ENCODE measurements at places on chromosomes 7 and 10. TPM values are rescaled to one million over a fixed set of nuclear protein-coding genes. Genes with fewer than 3 reads are reported as not detected.

Gene TNS3
- total RNA-seq, result 147 TPM

Gene OR2A12
- total RNA-seq, result not detected

Gene FAM24B
- 5.1 TPM for total RNA-seq

Gene SDK1
- 5.1 TPM for total RNA-seq

Gene MET
- total RNA-seq, result 67.7 TPM

Gene AKR1D1
- total RNA-seq, result not detected

Gene C7orf33
- not detected for total RNA-seq

Gene ASZ1
- total RNA-seq, result 0.14 TPM

Gene C10orf120
- total RNA-seq, result not detected

Gene TYW1B
- total RNA-seq, result 0.66 TPM

Gene OR6B1
- total RNA-seq, result not detected

Gene LEP
- total RNA-seq, result not detected

Gene CHAT
- total RNA-seq, result not detected

Gene PRLHR
- not detected for total RNA-seq

Gene ZNF467
- 1.1 TPM for total RNA-seq

Gene CALCR
- total RNA-seq, result not detected

Gene TCAF2
- 2.7 TPM for total RNA-seq

Gene FXYD4
- total RNA-seq, result not detected

Gene HPSE2
- not detected for total RNA-seq

Gene DDC
- not detected for total RNA-seq

Gene SNX13
- total RNA-seq, result 65.9 TPM

Gene OPN1SW
- not detected for total RNA-seq

Gene RARRES2
- total RNA-seq, result not detected

Gene MEIG1
- total RNA-seq, result 1.2 TPM

Gene OR9A2
- total RNA-seq, result not detected

Gene GIMAP5
- total RNA-seq, result 1.2 TPM

Gene C10orf67
- total RNA-seq, result not detected

Gene CYP2E1
- total RNA-seq, result 0.50 TPM

Gene ADCYAP1R1
- total RNA-seq, result 0.17 TPM

Gene PLPP4
- total RNA-seq, result 2.6 TPM

Gene MYL10
- total RNA-seq, result not detected

Gene NODAL
- total RNA-seq, result not detected

Gene AKAP9
- 15.8 TPM for total RNA-seq

Gene TFPI2
- total RNA-seq, result 18.0 TPM

Gene TMEM72
- not detected for total RNA-seq

Gene GTF2I
- total RNA-seq, result 114 TPM

Gene SPDYE6
- not detected for total RNA-seq

Gene DRGX
- not detected for total RNA-seq

Gene NHLRC2
- 7.6 TPM for total RNA-seq

Gene ZNF804B
- total RNA-seq, result 0.17 TPM

Gene RALA
- total RNA-seq, result 15.4 TPM

Gene BTAF1
- total RNA-seq, result 13.2 TPM

Gene CREM
- total RNA-seq, result 45.6 TPM

Gene WASHC2C
- 13.1 TPM for total RNA-seq

Gene ASB10
- total RNA-seq, result not detected

Gene MRLN
- not detected for total RNA-seq

Gene SPDYE8
- not detected for total RNA-seq

Gene LRRD1
- total RNA-seq, result 0.12 TPM

Gene CPA1
- not detected for total RNA-seq

Gene PALD1
- total RNA-seq, result 1.3 TPM

Gene VSTM4
- 0.29 TPM for total RNA-seq

Gene MINDY4
- total RNA-seq, result 7.5 TPM

Gene CYP2W1
- total RNA-seq, result not detected

Gene UTF1
- total RNA-seq, result not detected
